Activated T-cell treated with anti-CD3 and anti-CD28 coated beads for 48 hours (primary cell): ENCODE measurements at places on chromosomes 6 and 20.

- no peak for DNase-seq
These were observed 68.6 kb upstream of the PRSS16 start for GRCh38 chr6:27178860-27179259.

GRCh38 chr6:89966228-89966544, 71.9 kb downstream of the GJA10 start:
- DNase-seq: no peak

DNA sequence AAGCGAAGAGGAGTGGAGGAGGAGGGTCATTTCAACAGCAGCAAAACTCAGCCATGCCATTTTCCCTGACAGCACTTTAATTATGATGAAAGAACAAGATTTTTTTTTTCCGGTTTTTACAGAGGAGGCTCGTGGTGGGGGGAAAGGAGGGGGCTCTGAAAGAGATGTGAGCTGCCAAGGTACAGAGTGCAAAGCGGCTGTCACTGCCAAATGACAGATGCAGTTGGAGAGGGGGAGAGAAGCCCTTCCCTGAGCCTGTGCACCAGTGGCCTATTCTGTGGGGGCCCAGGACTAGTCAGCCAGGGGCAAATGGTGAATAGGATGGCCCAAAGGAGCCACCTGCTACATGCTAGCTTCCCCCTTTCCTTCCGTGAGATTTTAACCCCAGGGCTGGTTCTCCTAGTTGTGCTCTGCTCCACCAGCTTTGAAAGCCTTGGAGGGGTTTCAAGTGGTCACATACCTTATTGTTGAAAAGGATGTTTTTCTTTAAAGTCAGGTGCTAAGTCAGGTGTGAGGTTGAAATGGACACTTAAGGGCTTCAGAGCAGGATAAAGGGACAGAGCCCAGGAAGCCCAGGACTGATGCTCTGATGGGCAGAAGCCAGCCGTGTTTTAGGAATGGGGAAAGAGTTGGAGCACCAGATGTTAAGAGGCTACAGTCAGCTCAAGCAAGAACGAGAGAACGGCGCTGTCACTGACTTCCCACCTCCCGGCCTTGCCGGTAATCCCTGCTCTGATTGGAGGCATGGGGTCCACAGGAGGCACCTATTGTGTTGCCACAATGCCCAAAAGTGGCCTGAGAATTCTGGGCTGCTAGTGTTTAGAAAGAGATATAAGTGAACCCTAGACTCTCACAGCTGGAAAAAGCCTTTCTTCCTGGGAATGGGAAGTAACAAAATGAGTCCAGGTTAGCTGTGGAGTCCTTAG, 24.8 kb downstream of the GNAS start:
- DNase-seq: no peak

- DNase-seq: no peak
These were observed 386.2 kb upstream of the FLRT3 start for GRCh38 chr20:14723614-14724013.

DNA sequence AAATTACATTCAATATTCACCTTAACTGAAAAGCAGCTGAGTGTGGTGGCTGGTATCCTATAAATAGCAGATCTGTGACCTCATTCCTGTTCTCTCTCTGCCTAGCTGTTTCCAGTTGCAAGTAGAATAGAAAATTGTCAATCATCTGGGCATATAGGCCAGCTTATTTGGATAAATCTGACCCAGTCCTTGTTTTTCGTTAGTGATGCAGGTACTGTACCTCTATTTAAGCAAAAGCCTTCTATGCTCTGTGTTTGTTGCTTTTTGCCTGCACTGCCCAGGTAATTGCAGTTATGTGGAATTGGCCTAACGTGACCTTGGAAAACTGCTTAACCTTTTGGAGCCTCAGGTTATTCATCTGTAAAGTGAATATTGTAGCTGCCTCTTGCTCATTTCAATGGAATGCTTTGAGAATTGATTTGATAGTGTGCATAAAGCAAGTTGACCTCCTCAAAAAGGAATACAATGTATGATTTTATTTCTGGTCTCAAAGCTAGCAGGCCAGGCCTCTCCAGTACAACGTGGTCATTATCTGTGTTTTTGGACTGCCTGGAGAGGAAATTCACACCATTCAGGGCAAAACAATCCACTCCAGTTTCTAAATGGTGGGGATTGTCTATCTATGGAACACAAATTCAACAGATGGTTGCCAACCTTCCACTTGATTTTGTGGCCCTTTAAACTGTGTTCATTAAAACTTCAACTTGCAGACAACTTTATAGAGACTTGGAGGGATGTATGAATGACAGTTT, 508.7 kb upstream of the CITED2 start:
- no peak for DNase-seq

- no peak for DNase-seq
These were observed 34.0 kb downstream of the CPNE5 start for GRCh38 chr6:36805096-36805797.

DNA sequence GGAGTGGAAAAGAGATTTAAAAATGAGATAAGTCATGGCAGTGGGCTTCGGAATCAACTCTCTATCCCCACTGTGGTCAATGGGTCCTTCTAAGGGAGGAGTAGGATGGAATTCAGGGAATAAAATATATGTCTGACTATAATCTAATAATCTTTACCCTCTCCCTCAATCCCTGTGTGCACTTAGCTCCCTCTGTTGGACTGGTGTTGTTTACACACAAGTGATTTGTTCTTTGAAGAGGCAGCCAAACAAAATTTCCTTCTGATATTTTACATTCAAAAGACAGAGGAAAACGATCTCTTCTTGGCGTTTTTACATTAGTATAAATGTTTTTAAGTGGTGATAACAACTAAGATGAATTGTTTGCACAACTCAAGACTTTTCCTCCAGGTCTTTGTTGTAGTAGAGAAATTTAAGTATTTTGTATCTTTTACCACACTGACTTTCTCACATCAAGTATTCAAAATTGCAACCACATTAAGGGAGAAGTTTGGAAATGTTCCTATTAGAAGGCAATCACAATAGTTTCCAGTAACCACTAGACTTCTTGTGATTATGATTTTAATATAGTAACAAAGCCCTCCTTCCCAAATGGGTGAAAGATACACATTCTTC, 317.8 kb downstream of the CENPW start:
- DNase-seq: no peak

- DNase-seq: no peak
These were observed 18.1 kb upstream of the CEBPB start for GRCh38 chr20:50172347-50173013.

- DNase-seq: no peak
These were observed 18.3 kb downstream of the KIAA1586 start for GRCh38 chr6:57064809-57065208.

DNA sequence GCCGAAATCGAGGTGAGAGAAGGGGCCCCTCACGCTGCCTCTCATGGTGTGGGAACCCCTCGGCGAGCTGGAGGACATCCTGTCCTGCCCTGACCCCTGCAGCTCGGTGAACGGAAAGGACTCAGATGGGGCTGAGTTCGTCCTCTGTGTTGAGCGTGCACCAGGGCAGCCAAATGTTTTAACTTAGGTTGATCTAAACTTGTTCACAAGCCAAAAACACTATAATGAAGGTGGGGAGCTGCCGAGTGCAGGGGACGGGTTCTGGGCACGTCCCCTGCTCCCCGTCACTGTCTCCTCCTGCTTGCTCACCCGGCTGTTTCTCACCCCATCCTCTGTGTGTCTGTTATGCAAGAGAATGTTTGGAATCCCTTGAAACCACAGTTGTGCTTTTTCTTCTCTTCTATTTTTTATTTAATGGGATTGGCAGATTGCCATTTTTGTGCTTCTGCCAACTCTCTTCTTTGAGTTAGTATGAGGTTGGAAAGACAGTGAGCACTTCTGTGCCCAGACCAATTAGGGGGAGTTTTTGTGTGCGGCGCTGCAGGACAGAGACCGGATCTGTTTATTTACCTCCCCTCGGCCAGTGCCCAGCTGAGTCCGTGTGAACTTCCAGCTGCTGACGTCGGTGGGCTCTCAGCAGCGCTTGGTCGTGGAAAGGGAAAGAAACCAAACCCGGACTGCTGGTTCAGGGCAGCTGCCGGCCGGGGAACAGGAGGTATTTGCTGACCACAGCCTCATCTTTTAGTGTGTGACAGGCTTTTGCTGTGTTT, 158.1 kb downstream of the DTNBP1 start:
- no peak for DNase-seq
